ENCODE measurements at places on chromosomes 11 and 22.

DNA sequence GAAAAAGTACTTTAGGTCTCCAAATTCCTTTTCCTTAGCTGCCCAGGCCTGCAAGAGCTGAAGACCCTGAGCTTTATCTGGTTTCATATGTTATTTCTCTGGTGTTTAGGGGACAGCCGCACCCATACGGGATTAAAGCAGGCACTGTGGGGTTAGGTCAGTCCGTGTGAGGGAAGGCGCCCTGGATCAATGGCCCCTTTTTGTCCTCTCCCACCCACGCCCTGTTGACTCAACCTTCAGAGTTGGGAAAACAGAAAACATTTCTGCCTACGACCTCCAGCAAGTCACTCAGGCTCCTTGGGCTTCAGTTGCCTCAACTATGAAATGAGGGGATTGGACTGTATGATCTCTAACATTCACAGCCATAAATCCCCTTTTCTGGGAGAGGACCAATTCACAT lies 55.2 kb upstream of the BARX2 start:
- no peak for DNase-seq

GRCh38 chr11:1747753-1748635 lies 2.4 kb downstream of the IFITM10 start:
- DNase-seq: no peak

DNA sequence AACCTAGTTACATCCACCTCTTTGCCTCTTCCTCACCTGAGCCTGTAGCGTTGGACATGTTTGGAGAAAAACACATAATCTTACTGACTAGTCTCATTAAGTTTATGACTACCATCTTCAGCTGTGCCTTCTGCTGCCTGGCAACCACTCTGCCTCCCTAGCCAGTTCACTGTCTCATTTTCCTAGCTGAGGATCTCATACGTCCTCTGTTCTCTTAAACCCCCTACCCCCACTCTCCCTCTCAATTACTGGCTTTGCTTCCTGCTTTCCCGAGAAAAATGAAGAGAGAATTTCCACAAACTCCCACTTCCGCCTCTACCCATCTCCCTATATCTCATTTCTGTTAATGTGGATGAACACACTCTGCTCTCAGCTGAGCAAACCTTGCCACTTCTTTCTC lies 239.3 kb upstream of the POU2AF2 start:
- no peak for DNase-seq

- no peak for DNase-seq
These were observed 36.5 kb downstream of the KIAA0930 start for GRCh38 chr22:45204241-45204640.

DNA sequence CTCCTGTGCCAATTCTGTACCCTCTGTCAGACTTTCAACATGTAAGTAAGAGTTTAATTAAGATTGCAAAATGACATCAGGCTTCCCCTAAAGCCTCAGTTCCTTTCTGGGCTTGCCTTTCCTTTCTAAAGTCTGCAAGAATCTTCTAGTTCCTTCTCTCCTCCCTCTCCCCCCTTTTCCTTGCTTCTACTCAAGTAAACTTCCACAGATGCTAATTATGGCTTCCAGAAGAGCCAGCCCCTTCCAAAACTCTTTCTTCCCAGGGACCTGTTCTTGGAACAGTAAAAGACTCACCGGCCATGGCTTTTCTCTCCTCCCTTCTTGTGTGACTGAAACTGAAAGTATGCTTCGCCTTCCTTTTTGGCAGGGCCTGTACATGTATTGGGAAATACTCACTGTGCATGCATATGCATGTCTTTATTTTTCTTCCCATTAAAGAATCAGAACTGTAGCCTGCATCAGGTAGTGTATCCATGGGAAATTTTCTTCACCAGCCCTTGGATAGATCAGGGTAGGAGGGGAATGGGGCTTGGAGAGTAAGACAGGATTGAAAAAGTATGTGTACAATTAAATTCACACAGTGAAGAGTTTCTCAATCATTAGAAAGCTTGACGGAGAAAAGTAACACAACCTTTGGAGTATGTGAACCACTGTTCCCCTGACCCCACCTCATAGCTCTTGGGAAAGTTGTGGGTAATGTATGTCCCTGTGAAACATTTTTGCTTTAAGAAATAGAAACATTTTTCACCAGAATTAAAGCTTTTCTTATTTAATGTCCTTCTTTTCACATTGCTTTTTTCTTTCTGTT lies at the start of gene CASP1:
Gene CASP1, minus strand, starts transcription at position 332 of the 808 bp plus-strand sequence. Its CDS starts 31 bp downstream, at position 301.
- DNase-seq: no peak

DNA sequence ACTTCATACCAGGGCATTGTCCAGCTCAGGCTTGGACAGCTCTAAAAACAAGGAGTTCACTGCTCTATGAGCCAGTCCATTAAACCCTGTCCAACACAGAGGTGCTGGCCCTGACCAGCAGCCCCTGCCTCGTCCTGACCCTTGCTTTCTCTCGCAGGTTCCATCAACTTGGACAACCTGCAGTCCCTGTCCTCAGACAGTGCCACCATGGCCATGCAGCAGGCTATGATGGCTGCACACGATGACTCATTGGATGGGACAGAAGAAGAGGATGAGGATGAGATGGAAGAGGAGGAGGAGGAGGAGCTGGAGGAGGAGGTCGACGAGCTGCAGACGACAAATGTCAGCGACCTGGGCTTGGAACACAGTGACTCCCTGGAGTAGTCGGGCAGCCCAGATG lies 65.1 kb downstream of the FEZ1 start:
- DNase-seq: peak; percentile 23

DNA sequence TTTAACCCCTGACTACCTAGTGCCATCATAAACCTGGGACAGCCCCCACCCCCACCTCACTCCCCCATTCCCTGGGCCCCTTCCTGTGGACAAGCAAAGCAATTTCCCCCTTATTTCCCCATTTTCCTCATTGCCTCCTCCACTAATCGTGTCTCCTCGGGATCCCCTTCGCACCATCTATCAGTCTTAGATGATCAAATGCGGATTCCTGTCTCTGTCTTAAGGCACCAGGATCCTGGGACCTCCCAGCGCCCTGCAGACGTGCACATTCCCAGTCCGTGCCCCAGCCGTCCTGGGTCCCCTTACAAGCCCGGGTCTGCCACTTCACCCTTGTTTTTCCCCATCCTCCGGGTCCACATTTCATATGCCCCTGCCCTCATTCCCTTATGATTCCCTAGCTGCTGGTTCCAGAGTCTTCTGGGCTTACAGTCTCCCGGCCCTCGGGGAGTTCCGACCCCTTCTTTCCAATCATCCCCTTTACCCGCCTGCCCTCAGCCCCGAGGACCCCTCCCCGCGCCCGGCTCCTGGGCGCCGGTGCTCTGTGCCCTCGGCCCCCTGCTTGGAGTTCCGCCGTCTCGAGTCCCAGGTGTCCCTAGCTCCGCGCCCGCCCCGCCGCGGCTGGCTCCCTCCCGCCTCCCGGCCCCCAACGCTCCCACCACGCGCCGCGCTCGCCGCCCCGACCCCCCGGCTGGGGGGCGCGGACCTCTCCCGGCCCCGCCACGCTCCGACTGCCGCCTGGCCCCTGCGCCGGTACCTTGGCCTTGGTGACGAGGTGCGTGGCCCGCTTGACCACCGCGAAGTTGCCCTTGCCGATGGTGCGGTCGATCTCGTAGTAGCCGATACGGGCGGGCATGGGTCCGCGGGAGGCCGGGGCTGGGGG lies 599 bp downstream of the SIK3 start:
- peak; percentile 57 for DNase-seq

GRCh38 chr22:21044931-21045584 lies 688 bp upstream of the LRRC74B start:
- peak; percentile 40 for DNase-seq

DNA sequence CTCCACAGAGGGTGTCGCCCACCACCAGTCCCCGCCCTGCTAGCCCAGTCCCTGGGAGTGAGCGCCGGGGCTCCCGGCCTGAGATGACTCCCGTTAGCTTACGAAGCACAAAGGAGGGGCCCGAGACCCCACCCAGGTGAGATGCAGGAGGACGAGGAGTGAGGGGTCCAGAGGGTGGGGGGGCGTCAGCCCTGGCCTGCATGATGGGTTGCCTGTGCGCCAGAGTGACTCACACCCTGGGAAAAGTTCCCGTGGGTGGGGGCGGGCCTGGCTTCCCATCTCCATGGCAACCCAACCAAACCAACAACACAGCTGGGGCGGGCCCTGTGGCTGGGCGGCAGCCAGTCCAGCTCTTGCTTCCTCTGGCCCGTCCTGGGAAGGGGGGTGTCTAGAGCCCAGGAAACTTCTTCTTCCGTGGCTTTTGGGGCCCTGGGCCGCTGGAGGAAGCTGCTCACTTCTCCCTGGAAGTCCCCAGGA lies 4.5 kb downstream of the GAS2L1 start:
- peak; percentile 54 for DNase-seq

DNA sequence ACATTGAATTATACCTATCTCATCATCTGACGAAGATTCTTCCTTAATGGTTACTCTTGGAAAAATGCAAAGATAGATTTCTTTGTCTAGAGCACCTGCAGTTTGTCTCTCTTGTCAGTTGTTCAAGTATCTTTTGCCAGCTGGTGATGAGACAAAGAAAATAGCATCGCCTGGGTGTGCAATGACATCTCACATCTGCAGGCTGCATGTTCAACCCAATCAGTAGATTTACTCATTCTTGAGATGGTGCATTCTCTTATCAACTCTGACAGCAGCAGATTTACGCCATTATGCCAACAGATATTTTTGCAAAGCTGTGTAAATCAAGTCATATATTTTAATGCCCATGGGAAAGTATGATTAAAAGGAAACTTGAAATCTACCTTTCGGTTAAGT lies 164.6 kb upstream of the PDGFD start:
- no peak for DNase-seq

GRCh38 chr11:37108436-37109285 lies 510.6 kb upstream of the RAG2 start:
- peak; percentile 23 for DNase-seq

- peak; percentile 70 for DNase-seq
These were observed 50.6 kb upstream of the DEUP1 start for GRCh38 chr11:93279851-93280347.

- DNase-seq: peak; percentile 74
These were observed 60.4 kb downstream of the LARGE2 start for GRCh38 chr11:45982656-45983470.

GRCh38 chr22:47810505-47811500 lies 1048.4 kb downstream of the TBC1D22A start:
- no peak for DNase-seq

GRCh38 chr11:72421351-72421750 lies 13.0 kb downstream of the CLPB start:
- DNase-seq: no peak

DNA sequence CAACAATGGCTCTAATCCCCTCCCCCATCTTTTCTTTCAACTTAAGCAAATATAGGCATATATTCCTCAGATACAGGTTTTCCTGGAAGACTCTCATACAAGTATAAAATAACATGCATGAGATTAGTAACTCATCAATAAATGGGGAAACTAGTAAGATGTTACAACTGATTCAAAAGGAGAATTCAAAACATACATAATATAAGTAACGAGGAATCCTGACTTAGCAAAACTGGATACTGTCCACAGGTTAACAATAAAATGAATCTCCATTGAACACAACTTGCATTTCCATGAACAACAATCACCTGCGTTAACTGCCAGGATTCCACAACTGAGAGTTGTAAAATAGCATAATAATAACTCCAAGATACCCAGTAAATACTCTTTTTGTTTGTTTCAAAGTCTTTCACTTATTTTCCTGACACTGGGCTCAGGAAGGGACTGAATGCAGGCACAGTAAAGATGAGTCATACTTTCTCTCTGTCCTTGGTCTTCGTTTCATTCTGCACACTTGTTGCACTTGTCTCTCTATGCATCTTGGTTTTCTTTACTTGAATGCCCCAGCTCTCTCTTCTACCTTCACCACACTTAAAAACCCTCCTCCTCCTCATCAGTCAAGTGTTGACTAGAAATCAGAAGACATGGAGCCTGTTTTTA lies 8.1 kb downstream of the APIP start:
- no peak for DNase-seq

Measured in NCI-H82 (cell line).